ENCODE measurements at places on chromosomes 1 and 21. TPM values are rescaled to one million over a fixed set of nuclear protein-coding genes. Genes with fewer than 3 reads are reported as not detected.

- no peak overlapping the region for H3K4me3 ChIP-seq
- H3K27me3 ChIP-seq, result no peaks in the 10 kb centered on the region
- H3K36me3 ChIP-seq, result no peaks in the 10 kb centered on the region
- H3K27ac ChIP-seq, result peak overlapping the region; percentile 6
- DNase-seq, result no peak
- H3K4me1 ChIP-seq, result no peaks in the 10 kb centered on the region
These were observed 133.4 kb upstream of the ERG start for GRCh38 chr21:38631676-38632075.

DNA sequence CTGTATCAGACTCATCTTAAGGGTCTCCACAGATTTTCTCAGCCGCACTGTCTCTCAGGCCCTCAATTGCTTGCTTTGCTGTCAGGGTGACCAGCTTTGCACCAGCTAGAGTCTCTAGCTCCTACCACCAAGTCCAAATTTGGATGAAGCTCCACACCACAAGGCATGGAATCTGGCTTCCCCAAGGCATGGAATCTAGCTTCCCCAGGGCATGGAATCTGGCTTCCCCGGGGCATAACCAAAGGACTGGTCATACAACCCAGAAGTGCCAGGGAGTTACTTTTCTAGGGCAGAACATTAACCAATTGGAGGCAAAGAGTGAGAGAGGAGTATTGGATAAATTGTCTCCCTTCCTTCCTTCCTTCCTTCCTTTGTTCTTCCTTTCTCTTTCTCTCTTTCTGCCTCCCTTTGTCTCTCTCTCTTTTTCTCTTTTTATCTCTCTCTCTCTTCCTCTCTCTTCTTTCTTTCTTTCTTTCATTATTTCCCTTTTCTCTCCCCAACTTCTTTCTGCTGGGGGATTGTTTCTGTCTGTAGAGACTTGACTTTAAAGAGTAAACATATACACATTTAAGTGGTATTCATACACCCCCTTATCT, 76.9 kb upstream of the HAO2 start:
- H3K36me3 ChIP-seq, result no peaks in the 10 kb centered on the region
- H3K27me3 ChIP-seq, result no peaks in the 10 kb centered on the region
- DNase-seq, result no peak
- H3K4me1 ChIP-seq, result no peaks in the 10 kb centered on the region
- no peak overlapping the region for H3K27ac ChIP-seq
- no peak overlapping the region for H3K4me3 ChIP-seq

- H3K4me1 ChIP-seq, result peaks cover 21% of the 10 kb centered on the region
- H3K36me3 ChIP-seq, result no peaks in the 10 kb centered on the region
- no peak for DNase-seq
These were observed 47.5 kb downstream of the KIF1B start for GRCh38 chr1:10257851-10258250.

Gene AMY1B
- not detected for total RNA-seq

Gene TIE1
- 36.1 TPM for total RNA-seq

Gene ZNF683
- not detected for total RNA-seq

Gene KCNQ4
- 2.0 TPM for total RNA-seq
